ENCODE measurements at places on chromosomes 1 and 21.
A peak's percentile ranks its signal among the peaks of the same experiment; 100 is the strongest.

- no peak for DNase-seq
Measured at GRCh38 chr21:33368124-33368523, 35.1 kb upstream of the IFNGR2 start.

DNA sequence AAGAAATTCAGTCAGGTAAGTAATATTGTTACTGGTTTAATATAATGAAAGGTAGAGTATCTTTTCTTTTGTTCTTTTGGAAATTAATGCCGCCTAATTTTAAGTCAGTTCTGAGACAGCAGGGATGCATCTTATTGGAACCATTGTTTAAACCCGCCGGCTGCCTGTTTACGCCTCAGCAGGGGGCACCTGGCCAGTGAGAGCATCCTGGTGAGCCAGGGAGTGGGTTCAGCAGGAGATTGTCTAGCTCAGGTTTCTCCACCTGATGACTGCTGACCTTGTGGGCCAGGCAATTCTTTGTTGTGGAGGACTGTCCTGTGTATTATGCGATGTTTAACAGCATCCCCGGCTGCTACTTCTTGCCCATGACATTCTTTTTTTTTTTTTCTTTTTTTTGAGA, 30.2 kb downstream of the CHAF1B start:
- DNase-seq, result no peak

GRCh38 chr21:25508364-25508763, 98.9 kb downstream of the MRPL39 start:
- DNase-seq, result no peak

- no peak for DNase-seq
Measured at GRCh38 chr21:14435423-14435822, 52.5 kb upstream of the HSPA13 start.

DNA sequence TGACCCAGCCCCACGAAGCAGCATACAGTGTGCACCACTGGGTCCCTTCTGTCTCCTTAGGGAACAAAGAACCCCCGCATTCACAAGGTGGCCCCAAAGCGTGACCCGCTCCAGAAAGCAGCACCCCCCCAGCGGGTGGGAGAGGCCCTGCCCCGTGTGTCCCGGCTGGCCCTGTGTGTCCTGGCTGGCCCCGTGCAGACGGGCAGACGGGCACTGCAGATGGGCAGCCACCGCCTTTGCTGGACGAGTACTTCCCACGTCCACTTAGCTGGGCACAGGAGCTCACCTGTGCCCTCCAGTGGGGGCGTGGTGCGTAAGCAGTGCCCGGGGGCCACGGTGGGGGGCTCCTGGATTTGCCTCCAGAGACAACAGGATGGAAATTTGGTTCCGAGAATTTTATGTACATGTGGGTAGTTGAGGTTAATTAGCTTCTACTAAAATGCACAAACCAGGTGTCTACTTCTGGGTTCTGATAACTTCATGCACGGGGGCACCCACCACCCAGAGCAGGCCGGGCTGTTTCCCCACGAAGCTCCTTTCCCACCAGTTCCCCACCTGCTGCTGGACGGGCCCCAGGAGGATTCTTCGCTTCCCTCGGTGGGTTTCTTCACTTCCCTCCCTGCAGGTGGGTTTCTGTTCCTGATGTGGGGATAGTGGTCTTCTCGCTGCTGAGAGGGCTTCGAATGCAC, 33.2 kb upstream of the SLC19A1 start:
- DNase-seq, result no peak

- no peak for DNase-seq
Measured at GRCh38 chr1:226611301-226611700, 62.7 kb downstream of the STUM start.

DNA sequence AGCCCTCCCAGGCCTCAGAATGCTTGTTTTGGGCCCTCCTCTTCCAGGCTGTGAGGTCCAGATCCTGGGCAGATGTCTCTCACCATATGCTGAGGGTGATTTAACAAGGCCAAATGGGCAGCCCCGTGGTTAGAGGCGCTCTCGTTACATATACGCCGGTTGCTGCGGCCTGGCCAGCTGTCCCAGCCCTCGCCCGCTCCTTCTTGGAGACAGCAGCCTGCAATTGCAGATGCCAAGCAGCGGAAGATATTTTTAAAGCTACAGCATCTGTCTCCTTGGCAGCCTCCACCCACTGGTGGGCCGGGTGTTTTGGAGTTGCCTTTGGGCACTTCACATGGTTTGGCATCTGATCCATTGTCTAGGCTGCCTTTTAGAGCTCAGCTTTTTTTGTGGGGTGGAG, 178.8 kb upstream of the NFIA start:
- DNase-seq, result no peak

GRCh38 chr1:89753761-89754160, 67.1 kb upstream of the LRRC8D start:
- no peak for DNase-seq

DNA sequence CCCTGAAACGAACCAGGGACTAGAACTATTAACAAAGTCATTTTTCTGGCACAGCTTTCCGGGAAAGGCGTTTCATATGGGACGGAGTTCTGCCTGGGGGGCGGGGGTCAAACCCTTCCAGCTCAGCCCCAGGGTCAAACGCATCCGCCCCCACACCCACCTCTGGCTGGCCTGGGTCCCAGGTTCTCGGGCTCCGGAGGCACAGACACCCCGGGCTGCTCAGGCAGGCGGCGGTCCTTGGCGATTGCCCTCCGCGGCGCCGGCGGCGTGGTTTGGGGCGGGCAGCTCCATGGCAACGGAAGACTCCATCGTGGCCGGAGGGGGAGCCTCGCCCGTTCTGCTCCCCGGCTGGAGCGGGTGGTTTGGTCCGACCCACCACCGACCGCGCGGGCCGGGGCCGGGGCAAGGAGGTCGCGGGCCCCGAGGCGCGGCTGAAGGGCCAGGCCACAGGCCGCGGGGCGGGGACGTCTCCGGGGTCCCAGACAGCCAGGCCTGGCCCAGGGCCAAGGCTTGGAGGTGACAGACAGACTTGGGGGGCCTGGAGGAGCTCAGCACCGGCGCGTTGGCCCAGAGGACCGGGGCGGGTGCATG, at the start of gene CFAP74:
Gene CFAP74, minus strand, starts transcription at position 246 of the 591 bp plus-strand sequence. CDS start 12,830 bp downstream, outside the sequence.
- no peak for DNase-seq

DNA sequence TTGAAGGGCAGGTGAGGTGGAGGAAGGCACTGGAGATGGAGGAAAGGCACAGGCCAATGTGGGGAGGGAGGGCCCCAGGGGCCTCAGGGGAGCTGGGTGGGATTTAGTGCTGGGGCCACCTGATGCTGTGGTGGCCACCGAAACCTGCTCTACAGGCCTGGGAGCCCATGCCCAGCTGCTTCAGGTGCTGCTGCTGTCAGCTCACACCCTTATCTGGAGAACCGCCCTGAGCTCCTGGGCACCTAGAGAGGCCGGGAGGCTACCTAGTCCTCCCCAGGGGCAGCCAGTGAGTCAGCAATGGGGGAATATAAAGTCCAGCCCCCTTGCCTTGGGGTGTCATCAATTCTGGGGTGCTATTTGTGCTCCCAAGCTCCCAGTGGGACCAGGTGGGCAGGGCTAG, 12.2 kb downstream of the FAM131C start:
- DNase-seq, result no peak

DNA sequence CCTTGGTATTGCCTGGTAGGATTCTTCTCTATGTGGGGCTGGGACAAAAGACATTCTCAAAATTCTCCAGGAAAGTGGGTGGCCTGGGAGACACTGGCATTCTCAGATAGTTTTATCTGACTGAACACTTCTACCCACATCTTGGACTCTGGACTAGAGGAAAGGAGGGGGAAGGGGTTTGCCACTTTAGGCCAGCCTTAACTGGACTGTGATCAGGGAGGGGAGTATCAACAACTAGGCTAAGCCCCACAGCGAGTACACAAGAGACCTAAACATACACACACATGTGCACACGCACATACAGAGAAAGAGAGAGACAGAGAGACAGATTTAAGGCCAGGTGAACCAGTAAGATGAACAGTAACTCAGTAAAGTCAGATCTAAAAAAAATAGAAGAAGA, 1.2 kb upstream of the SEMA6C start:
- DNase-seq, result no peak

GRCh38 chr1:76764638-76765454, 102.4 kb upstream of the ST6GALNAC5 start:
- DNase-seq, result no peak

GRCh38 chr21:38913120-38913892, 107.6 kb downstream of the ETS2 start:
- no peak for DNase-seq

GRCh38 chr1:169044296-169044695, 62.2 kb upstream of the ATP1B1 start:
- peak; percentile 58 for DNase-seq

GRCh38 chr1:224497714-224498573, 63.3 kb upstream of the WDR26 start:
- peak; percentile 37 for DNase-seq

- DNase-seq, result no peak
Measured at GRCh38 chr1:22750685-22751051, 40.0 kb downstream of the EPHB2 start.

- DNase-seq, result no peak
Measured at GRCh38 chr1:212578041-212578440, 30.5 kb upstream of the ATF3 start.

DNA sequence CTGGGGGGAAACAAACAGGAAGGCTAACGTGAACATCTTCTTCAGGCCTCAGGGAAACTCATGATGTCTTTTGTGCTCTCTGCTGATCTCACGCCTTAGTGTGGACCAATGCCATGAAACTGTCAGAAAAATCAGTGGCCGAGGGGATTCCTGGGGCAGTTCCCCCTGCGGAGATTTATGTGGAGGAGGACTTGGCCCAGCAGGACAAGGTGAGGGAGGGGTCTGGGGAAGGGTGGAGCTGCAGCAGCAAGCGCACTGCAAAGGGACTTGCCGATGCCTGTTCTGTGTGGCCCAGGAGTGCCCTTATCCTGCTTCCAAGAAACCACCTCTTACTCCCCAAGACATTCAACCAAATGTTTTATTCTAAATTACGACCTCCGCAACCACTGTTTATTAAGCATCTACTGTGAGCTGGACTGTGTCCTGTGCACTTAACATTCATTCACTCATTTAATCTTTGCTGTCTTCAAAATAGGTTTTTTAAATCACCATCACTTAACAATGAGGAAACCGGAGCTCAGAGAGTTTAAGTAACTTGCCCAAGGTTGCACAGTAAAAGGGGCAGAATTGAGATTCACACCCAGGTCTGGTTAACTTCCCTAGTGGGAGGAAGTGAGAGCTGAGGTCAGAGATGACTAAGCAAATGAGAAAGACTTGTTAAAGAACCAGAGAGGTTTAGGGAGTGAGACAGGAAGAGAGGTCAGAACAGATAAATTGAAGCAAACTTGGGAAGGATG, 49.7 kb downstream of the FHAD1 start:
- DNase-seq, result peak; percentile 7

- peak; percentile 47 for DNase-seq
Measured at GRCh38 chr1:85048296-85049064, at the start of gene MCOLN3. Gene MCOLN3, minus strand, starts transcription at chr1:85048500. Its CDS starts 3,140 bp downstream, at chr1:85045360.

DNA sequence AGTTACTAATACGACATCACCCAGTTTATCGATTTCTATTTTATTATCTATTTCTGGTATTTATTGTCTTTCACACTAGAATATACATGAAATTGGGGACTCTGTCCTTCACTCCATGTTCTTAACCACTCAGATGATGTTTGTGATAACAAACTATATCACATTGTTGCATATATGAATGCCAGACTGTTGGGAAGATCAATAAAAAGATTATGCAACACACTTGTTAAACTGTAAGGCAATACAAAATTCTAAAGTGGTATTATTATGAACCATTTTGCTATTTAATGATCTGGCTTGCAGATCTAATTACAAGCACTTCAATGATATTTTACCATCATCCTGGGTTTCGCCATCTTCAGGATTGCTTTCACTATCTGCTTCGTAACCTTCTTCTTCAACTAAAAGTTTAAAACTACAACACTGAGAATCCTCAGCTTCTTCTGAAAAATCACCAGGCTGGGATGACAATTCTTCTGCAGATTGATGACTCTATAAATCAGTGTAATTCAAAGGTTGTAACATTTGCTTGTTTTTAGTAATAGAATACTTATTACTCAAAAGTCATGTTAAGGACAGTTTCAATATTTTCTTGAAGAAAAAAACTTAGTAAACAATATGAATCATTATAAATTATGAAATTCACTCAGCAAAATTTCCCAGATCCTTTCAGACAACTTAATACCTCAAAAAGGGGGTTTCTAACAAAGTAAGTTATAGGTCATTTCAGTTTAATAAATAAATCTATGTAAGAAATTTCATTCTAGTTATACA, 63.9 kb downstream of the LYST start:
- no peak for DNase-seq

DNA sequence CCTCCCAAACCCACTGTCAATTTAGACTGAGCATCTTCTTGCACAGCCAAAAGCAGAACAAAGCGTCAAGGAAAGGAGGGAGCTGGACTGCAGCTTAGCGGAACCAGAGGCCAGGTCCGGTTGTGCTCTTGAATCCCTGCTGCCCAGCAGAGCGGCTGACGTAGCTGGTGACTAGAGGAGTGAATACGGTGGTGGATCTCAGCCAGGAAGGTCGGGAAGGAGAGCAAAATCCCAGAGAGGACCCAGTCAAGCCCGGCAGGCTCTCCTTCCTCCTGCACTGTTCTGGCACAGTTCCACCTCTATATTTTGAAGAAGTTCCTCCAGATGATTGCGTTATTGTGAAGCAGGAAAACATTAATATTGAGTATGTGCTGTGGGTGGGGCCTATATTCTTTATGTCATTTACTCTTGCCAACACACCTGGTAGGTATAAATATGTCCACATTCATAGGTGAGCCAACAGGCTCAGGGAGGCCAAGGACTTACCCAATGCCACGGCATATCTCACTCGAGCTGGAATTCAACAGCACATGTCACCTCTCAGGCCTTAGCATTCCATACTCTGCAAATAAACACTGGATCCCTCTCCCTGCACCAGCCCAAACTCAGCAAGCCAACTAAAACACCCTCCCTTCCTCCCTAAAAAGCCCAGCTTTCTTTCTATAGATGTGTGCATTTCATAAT, 23.6 kb upstream of the ABCB10 start:
- no peak for DNase-seq

DNA sequence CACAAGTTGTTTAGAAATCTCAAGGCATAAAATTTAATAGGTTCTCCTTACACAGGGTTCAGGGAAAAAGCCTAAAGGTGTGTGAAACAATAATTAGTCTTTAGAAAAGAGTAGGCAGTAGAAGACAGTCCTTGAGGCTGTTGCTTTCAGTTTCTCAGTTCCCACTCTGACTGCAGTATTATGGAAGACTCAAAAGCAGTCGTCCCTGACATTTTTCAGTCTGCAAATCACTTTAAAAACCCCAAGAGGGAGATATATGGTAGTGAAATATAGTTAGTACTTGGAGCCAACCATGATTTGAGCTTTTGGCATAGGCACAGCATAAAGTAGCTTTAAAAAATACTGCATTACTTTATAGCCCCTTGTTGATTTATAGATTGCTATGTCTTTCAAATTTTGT, 299.7 kb downstream of the OLFM3 start:
- no peak for DNase-seq

GRCh38 chr1:111857194-111857651, 101.5 kb downstream of the DDX20 start:
- DNase-seq, result no peak

GRCh38 chr1:97396463-97396862, 524.4 kb downstream of the DPYD start:
- no peak for DNase-seq

DNA sequence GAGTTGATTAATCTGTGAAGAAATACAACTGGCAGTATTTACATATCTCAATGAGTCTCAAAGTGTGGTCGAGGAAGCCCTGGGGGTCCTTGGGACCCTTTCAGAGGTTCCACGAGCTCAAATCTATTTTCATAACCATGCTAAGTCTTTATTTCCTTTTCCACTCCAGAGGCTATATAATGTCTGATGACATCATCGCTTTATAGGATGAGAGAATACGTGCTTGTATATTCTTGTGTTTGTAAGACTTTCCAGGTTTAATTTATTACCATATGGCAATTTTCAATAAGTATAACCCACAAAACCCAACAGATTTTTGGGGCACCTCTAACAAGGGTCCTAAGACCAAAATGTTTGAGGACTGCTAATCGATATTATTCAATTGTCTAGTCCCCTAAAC, 1.4 kb upstream of the SLC19A2 start:
- no peak for DNase-seq

Measured in CD4-positive, alpha-beta T cell treated with Interleukin-12 subunit alpha and Interleukin-12 subunit beta, for 1 hour (primary cell).